ENCODE measurements at places on chromosomes 4 and X.

- DNase-seq: no peak
Observed at GRCh38 chr4:94463771-94464170, 12.0 kb downstream of the PDLIM5 start.

GRCh38 chr4:25884031-25884782, 21.4 kb upstream of the SEL1L3 start:
- no peak for DNase-seq

GRCh38 chr4:25656031-25656430, 380 bp downstream of the SLC34A2 start:
- DNase-seq: no peak

DNA sequence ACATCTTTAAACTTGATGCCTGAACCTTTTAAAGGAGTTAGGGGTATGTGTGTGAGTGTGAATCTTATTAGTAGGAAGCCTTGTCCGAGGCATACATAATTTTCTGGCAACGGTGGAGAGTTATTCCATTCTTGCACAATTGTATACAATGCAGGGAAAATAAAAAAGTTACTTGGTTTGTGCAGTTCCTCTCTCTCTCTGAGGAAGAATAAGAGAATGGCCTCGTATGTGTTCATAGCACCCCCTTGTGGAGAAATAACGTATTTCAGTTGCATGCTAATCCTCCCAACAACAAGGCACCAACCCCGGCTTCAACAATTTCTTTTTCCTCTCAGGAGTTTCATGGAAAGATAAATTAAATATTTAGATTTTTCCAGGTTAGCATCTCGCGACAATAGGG, 33.7 kb upstream of the FGF13 start:
- no peak for DNase-seq

- no peak for DNase-seq
Observed at GRCh38 chrX:116111497-116111896, 59.0 kb upstream of the AGTR2 start.

- no peak for DNase-seq
Observed at GRCh38 chr4:124266721-124267120, 445.8 kb downstream of the ANKRD50 start.

- no peak for DNase-seq
Observed at GRCh38 chr4:167826281-167826680, 266.1 kb upstream of the ANXA10 start.

DNA sequence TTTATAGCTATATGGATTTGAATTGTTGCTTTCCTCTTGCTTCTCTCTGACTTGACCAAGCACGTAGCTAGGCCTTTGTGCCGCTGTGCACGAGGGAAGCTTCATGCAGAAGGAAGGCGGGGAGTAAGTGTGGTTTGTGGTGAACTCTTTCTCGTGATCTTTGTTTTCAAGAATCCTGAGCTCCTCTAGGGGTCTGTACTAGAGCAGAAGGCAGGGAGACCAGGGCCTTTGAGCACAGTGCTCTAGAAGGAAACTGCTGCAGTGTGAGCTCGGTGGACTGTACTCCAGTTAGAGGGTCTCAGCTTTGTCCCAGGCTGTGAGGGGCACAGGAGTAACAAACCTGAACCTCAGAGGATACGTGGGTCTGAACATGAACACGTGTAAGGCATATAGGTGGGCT, 49.0 kb downstream of the AGA start:
- DNase-seq: no peak

- DNase-seq: no peak
Observed at GRCh38 chrX:42290608-42291007, 367.3 kb upstream of the CASK start.

DNA sequence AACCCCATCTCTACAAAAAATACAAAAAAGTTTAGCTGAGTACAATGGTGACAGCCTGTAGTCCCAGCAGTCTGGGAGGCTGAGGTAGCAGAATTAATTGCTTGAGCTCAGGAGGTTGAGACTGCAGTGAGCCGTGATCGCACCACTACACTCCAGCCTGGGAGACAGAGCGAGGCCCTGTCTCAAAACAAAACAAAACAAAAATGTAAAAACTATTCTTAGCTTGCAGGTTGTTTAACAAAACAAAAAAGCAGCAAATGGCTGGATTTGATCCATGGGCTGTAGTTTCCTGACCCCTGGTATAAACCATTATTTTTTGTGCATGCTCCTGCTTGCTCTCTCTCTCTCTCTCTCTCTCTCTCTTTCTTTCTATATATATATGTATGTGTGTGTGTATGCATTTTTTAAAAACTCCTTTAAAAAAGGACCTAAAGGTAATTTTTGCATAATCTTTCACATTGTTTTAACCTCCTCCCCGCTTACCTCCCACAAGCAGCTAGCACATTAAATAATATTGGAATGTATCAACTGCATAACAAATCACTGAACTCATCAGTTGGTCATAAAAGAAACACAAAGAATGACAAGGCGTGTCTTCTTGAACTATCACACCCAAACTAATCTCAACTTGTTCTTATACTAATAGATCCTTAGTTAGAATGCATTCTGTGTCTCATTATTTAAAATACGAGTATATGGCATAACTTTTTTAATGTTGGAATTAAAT, 4.8 kb downstream of the AREG start:
- no peak for DNase-seq

GRCh38 chr4:108868606-108869227, 105.9 kb upstream of the ETNPPL start:
- DNase-seq: no peak

DNA sequence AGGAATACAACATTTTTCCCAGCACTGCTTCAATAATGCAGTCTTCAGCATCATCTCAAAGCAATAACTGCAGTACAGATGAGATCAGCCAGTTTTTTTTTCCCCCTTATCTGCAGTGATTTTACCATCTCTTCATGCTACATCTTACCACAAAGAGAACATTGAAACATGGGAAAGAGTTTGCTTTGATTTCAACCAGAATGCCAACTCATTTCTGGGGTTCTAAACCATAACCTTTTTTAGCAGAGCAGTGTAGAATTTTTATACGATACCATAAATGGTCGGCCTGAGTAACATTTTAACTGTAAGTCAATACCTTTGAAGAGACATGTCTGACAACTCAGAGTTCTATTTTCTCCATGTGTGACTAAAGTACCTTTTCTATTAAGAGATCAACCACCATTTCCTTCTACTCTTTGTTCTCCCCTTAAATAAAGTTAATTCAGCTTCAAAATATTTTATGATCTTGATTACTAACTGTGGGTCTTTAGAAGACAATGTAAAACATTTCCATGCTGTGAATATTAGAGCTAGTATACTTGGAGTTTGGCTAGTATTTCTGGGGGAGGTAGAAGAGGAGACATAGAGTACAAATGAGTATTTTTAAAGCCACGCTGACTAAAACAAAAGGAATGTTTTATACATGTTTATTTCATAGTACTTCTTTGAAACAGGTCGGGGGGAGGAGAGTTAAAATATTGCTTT, 69.1 kb downstream of the TET2 start:
- DNase-seq: no peak

DNA sequence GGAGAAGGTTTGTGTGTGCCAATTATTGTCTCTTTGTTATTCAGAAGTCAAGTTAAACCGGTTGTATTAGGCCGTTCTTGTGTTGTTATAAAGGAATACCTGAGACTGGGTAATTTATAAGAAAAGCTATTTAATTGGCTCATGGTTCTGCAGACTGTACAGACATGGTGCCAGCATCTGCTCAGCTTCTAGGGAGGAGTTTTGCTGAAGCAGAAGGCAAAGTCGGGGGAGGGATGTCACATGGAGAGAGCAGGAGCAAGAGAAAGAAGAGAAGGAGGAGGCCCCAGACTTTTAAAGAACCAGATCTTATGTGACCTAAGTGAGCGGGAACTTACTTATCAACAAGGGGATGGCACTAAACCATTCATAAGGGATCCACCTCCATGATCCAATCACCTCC, 349.3 kb upstream of the PCDH18 start:
- DNase-seq: no peak

DNA sequence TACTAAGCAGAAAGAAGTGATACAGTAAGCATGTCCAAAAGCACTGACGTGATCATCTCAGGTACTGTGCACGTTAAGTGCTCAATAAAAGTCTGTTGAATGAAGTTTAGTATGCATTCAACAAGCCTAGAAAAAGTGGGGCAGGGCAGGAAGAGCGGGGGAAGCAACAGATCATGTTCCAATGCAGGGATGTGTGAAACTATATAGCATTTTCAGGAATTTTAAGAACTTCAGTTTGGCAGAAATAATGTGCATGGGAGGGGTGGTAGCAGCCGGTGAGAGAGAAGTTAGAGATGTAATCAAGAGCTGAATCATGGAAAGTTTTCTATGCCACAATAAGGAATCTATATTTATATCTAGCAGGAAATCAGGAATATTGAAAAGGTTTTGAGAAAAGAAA, 19.2 kb upstream of the CCNA2 start:
- no peak for DNase-seq

DNA sequence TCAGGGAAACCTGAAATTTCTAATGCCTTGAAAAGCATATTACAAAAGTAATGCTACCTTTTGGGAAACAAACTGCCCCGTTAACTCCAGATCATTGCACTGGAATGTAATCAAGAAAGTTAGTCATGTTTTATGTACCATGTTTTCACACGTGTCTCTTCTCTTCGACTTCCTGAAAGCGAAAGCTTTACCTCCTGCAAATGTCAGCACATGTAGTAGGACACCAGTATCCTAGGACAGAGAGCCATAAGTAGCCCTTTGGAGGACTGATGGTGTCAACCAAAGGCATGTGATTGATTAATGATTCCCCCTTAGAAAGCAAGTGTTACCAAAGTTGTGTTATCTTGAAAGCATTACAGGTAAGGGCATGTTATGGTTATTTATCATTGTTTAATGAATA, 8.8 kb upstream of the MND1 start:
- no peak for DNase-seq

DNA sequence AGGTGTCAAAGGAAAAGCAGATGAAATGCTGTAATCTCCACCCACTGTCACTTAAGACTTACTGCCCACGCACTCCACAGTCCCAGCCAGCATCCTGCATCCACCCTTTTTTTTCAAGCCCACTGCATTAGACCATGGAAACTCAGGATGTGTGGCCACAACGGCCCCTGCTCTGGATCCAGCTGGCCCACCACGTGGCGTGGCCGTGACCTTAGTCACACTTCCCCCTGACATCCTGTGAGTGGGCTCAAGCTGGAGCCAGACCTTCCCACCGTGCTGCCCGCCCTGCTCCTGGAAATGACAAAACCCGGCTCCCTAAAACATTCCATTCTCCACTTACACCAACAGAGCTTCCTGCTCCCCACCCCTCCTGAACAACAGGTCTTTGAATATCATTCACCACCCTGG, 588.3 kb upstream of the DIPK2B start:
- DNase-seq: no peak

GRCh38 chrX:109347632-109348031, 134.3 kb downstream of the GUCY2F start:
- no peak for DNase-seq

- DNase-seq: no peak
Observed at GRCh38 chr4:8664976-8665375, 72.4 kb downstream of the CPZ start.

GRCh38 chr4:110622841-110623717, at the start of gene PITX2:
Gene PITX2, minus strand, starts transcription at chr4:110623077. Its CDS starts 617 bp downstream, at chr4:110622460.
- no peak for DNase-seq

DNA sequence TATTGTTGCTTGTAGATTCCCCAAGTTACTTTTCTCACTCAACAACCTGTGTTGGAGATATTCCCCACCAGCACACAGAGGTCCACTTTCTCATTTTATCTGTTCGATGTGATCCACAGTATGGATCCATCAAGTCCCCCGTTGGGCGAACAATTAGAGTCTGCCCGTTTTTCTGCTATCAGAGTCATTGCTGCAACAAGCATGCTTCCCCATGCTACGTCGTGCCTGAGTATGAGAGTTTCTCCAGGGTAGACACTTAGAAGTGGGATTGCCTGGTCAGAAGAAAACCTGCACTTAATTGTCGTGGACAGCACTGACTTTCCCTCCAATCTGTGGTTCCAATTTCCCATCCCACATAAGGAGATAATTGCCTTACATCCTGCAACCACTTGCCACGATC, 62.7 kb upstream of the SHOX start:
- no peak for DNase-seq

GRCh38 chrX:112714357-112714918, 34.7 kb upstream of the LHFPL1 start:
- no peak for DNase-seq

DNA sequence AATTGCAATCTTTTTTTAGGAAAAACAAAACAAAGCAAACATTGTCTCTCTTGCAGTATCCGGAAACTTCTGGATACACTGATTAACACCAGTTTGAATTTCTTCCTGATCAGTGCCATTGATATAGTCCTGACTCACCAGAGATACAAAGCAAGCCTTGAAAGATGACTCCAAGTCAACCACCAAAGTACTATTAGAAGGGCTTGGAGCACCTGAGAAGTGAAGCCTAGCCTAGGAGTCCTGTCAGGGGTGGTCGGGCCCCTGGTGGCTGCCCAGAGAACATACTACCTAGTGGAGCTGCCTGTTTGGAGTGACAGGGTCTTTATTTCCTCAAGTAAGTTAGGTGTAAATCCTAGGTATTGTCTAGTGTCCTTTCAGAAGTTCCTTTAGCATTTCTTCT, 593.2 kb downstream of the ZNF674 start:
- no peak for DNase-seq

DNA sequence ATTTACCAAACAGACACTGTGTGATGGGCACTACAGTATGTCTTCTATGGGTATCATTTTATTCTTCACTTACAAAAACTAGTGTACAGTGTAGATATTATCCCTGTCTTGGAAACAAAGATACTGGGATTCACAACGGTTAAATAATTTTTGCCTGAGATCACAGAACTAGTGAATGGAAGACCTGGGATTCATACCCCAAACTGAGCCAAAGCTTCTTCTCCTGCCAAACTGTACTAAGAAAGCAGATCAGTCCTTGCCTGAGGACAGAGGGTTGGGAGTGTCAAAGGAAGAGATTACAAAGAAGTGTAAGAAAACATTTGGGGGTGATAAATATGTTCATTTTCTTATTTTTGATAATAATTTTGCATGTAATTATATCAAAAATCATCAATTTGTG, 43.1 kb downstream of the PPA2 start:
- DNase-seq: no peak

DNA sequence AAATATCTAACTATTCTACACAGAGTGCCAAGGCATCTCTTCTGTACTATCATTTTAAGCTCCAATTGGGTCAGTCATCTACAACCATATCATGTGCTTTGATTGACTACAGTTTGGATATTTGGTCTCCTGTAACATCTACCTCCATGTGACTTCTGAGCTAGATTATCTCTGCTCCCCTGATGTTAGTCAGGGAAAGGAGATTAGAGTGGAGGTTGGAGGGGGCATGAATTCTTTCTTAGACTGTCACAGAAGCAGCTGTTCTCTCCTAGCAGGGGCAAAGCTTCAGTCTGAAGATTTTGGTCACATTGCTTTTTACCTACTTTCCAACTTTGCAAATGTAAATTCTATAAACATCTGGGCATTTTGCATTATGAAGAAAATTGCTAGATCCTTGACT, 62.6 kb upstream of the C4orf54 start:
- DNase-seq: no peak

GRCh38 chr4:150250293-150250997, 172.2 kb downstream of the DCLK2 start:
- DNase-seq: no peak

GRCh38 chr4:5882947-5883346, 9.9 kb downstream of the CRMP1 start:
- DNase-seq: no peak

- DNase-seq: no peak
Observed at GRCh38 chrX:71057848-71058530, 10.1 kb downstream of the SNX12 start.
